ENCODE measurements at places on chromosomes 1 and 21. TPM values are rescaled to one million over a fixed set of nuclear protein-coding genes. Genes with fewer than 3 reads are reported as not detected.

DNA sequence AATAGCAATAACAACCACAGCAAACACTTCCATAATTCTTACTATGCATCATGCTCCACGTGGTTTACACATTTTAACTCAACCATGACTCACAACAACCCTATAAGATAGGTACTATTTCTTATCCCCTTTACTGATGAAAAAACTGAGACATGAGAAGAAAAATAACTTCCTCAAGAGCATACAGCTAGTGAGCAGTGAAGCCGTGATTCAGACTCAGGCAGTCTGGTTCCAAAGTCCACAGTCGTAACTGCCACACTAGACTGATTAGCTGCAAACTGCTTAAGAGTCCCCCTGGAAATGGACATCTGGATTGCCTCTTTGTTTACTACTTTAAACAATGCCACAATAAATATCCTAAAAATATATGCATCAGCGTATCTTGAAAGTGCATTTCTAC is 55.7 kb downstream of the PLD5 start:
- no peaks in the 10 kb centered on the region for H3K36me3 ChIP-seq
- H3K4me1 ChIP-seq = no peaks in the 10 kb centered on the region
- peaks cover 10% of the 10 kb centered on the region for H3K27me3 ChIP-seq
- no peak overlapping the region for H3K27ac ChIP-seq
- no peak overlapping the region for H3K4me3 ChIP-seq

The IGSF9 gene
- 0.25 TPM for total RNA-seq

- H3K4me3 ChIP-seq = no peak overlapping the region
- no peaks in the 10 kb centered on the region for H3K27me3 ChIP-seq
- H3K27ac ChIP-seq = no peak overlapping the region
- H3K36me3 ChIP-seq = no peaks in the 10 kb centered on the region
- no peak for DNase-seq
These were observed 6.9 kb upstream of the DENND1B start for GRCh38 chr1:197781968-197782721.

GRCh38 chr1:98410082-98410481 is 251.4 kb upstream of the SNX7 start:
- H3K4me3 ChIP-seq = no peak overlapping the region
- DNase-seq = no peak
- no peak overlapping the region for H3K27ac ChIP-seq
- no peaks in the 10 kb centered on the region for H3K4me1 ChIP-seq
- no peaks in the 10 kb centered on the region for H3K36me3 ChIP-seq
- H3K27me3 ChIP-seq = no peaks in the 10 kb centered on the region

- H3K4me3 ChIP-seq = no peak overlapping the region
- H3K27me3 ChIP-seq = peaks cover 6% of the 10 kb centered on the region
- peak; percentile 86 for DNase-seq
These were observed 87.9 kb downstream of the RIPK4 start for GRCh38 chr21:41678924-41679318.

DNA sequence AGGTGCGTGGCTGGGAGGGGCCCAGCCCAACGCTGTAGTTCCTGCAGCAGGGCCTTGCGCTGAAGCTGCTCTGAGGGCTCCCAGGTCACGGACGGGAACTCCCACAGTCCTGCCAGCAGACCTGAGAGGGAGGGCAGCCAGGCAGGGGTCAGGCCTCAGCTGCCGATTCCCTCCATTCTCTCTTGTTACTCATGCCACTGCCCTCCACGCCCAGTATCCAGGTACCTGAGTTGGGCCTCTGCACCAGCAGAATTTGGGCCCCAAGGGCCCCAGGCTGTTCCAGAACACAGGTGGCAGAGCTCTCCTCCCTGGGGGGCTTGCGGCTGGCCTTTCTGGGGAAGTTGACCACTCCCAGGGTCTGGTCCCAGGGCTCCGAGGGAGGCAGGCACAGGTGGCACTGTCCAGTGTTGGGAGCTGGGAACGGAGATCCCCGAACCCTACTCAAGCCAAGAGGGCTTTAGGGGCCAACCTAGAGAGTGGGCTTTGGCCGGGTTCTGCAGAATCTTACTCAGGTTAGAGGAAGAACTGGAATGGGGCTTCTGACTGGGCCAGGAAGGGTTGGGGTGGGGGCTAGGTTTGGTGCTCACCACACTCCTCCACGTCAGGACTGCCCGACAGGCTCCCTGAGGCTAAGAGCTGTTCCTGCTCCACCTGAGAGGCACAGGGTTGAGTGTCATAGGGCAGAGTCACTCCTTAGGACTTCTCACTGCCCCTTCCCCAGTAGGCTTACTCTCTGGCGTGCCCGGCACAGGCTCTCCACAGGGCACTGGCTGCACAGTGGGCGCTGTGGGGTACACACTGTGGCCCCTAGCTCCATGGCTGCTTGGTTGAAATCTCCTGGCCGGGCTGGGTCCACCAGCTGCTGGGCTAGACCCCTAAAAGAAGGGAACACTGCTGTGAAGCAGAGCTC is 5.0 kb downstream of the HPDL start:
- no peak overlapping the region for H3K27ac ChIP-seq
- peaks cover 9% of the 10 kb centered on the region for H3K27me3 ChIP-seq
- H3K36me3 ChIP-seq = peaks cover 45% of the 10 kb centered on the region

- peaks cover 44% of the 10 kb centered on the region for H3K4me1 ChIP-seq
- no peaks in the 10 kb centered on the region for H3K27me3 ChIP-seq
These were observed 66.3 kb downstream of the CD58 start for GRCh38 chr1:116504308-116505156.

GRCh38 chr1:230983811-230984210 is 4.9 kb downstream of the ARV1 start:
- H3K36me3 ChIP-seq = peaks cover 14% of the 10 kb centered on the region
- H3K4me3 ChIP-seq = no peak overlapping the region
- no peaks in the 10 kb centered on the region for H3K27me3 ChIP-seq
- peaks cover 16% of the 10 kb centered on the region for H3K4me1 ChIP-seq
- no peak overlapping the region for H3K27ac ChIP-seq
- no peak for DNase-seq

DNA sequence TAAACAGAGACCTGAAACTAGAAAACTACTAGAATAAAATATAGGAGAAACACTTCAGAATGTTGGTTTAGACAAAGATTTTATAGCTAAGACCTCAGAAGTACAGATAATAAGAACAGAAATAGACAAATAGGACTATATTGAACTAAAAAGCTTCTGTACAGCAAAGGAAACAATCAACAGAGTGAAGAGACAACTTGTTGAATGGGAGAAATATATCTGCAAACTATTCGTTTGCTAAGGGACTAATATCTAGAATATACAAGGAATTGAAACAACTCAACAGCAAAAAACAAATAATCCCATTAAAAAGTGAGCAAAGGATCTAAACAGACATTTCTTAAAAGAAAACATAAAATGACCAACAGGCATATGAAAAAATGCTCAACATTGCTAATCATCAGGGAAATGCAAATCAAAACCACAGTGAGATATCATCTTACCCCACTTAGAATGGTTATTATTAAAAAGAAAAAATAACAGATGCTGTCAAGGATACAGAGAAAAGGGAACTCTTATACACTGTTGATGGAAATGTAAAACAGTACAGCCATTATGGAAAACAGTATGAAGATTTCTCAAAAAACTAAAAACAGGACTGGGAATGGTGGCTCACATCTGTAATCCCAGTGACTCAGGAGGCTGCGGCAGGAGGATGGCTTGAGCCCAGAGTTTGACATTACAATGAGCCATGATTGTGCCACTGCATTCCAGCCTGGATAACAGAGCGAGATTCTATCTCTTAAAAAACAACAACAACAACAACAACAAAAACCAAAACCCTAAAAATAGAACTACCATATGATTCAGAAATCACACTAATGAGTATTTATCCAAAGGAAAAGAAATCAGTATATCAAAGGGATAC is 37.3 kb upstream of the ZSWIM5 start:
- H3K4me3 ChIP-seq = no peak overlapping the region
- no peak overlapping the region for H3K27ac ChIP-seq
- H3K4me1 ChIP-seq = no peaks in the 10 kb centered on the region
- H3K36me3 ChIP-seq = no peaks in the 10 kb centered on the region

The SLAMF8 gene
- total RNA-seq = 1.7 TPM

The FAM110D gene
- total RNA-seq = 3.1 TPM

- no peak within 1 kb of the TSS for H3K27ac ChIP-seq
- H3K4me3 ChIP-seq = peak within 1 kb of the TSS; percentile 29
- H3K4me1 ChIP-seq = peaks cover 2% of the 10 kb centered on the region
- no peaks in the 10 kb centered on the region for H3K27me3 ChIP-seq
These were observed at the start of gene PTPN7 for GRCh38 chr1:202160377-202160940. PTPN7 (minus strand) TSS chr1:202160602; CDS start chr1:202159402, 1,200 bp downstream.

GRCh38 chr1:104878203-104878909 is 1128.7 kb downstream of the AMY1C start:
- no peaks in the 10 kb centered on the region for H3K27me3 ChIP-seq
- no peaks in the 10 kb centered on the region for H3K4me1 ChIP-seq
- no peak overlapping the region for H3K27ac ChIP-seq

DNA sequence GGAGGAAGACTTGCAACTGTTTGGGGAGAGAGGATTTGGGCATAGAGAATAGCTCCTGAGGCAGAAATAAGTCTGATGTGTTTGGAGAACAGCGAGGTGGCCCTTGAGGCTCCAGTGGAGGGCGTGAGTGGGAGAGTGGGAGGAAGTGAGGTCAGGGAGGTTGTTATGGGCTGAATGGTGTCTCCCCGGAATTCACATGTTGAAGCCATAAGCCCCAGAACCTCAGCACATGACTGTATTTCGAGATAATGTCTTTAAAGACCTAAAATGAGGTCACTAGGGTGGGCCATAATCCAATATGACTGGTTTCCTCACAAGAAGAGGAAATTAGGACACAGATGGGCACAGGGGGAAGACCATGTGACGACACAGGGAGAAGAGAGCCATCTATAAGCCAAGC is 17.9 kb upstream of the APP start:
- H3K36me3 ChIP-seq = no peaks in the 10 kb centered on the region
- no peak overlapping the region for H3K4me3 ChIP-seq
- DNase-seq = no peak
- no peaks in the 10 kb centered on the region for H3K27me3 ChIP-seq
- H3K4me1 ChIP-seq = no peaks in the 10 kb centered on the region

- H3K4me3 ChIP-seq = no peak overlapping the region
- H3K27me3 ChIP-seq = no peaks in the 10 kb centered on the region
- H3K36me3 ChIP-seq = no peaks in the 10 kb centered on the region
- DNase-seq = no peak
- no peak overlapping the region for H3K27ac ChIP-seq
These were observed 248.7 kb downstream of the TTLL7 start for GRCh38 chr1:83750201-83750600.

The FAM151A gene
- total RNA-seq = 0.80 TPM

DNA sequence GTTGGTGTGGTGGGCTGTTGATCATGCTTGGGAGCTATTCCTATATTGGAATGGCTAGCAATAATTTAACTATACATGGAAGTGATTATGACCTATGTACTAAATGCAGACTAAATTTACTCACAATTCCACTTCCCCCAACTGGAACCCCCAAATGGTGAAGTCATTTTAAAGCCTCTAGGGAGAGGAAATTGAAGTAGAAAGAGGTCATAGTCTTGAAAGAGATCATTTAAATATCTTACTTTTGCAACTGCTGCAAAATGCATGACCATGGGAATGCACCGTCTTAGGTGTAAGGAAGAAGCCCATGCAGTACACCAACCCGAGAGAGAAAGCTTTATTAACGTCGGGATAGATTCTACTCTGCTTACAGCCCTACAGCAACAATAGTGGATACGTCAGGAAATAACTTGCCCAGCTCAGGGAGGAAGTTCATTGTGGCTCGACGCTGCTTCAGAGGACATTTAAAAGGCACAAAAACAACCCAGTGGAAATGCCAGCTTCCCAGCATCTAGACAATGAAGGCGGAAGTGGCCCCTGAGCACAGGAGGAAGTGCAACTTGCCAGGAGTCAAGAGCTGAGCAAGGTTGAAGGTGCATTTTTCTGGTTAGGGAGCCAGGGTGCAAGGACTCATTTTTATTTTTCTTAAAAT is 26.5 kb downstream of the CYYR1 start:
- no peaks in the 10 kb centered on the region for H3K27me3 ChIP-seq
- no peak overlapping the region for H3K4me3 ChIP-seq
- H3K36me3 ChIP-seq = no peaks in the 10 kb centered on the region
- DNase-seq = peak; percentile 22
- peak overlapping the region; percentile 83 for H3K27ac ChIP-seq
- peaks cover 43% of the 10 kb centered on the region for H3K4me1 ChIP-seq

- no peaks in the 10 kb centered on the region for H3K36me3 ChIP-seq
- no peak overlapping the region for H3K4me3 ChIP-seq
- H3K27me3 ChIP-seq = no peaks in the 10 kb centered on the region
- peaks cover 40% of the 10 kb centered on the region for H3K4me1 ChIP-seq
- peak overlapping the region; percentile 38 for H3K27ac ChIP-seq
- no peak for DNase-seq
These were observed 43.1 kb upstream of the EPS8L3 start for GRCh38 chr1:109806733-109807400.

The KIAA1614 gene
- total RNA-seq = 9.1 TPM

All from left ventricle myocardium inferior (tissue), 1 donor.